Aorta (tissue), 5 donors: ENCODE measurements at places on chromosomes 12 and 14. TPM values are rescaled to one million over a fixed set of nuclear protein-coding genes. Genes with fewer than 3 reads are reported as not detected.

The STK38L gene
- 218 TPM for total RNA-seq

The KCNC2 gene
- not detected for total RNA-seq

The SPX gene
- 0.09 TPM for total RNA-seq

DNA sequence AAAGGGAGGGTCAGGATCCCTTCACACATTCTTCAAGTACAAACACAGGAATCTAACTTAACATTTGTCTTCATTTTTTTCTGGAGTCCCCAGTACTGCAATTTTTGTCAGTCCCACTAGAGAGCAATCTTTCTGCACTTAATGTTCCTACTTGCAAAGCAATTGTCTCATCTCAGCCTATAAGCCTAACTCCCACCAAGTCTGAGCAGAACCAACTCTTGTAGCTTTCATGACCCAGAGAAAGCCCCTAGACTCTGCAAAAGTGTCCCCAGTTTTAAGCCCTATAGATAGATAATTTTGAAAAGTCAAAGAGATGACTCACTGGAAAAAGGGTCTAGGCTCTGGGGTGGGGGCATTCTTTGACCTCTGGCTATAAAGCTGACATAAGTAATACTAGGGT, 1.8 kb upstream of the ZBTB39 start:
- H3K4me1 ChIP-seq, result no peaks in the 10 kb centered on the region
- no peak overlapping the region for H3K4me3 ChIP-seq
- no peak for DNase-seq

GRCh38 chr12:13362260-13362841, 165.8 kb downstream of the EMP1 start:
- no peaks in the 10 kb centered on the region for H3K4me1 ChIP-seq
- H3K36me3 ChIP-seq, result no peaks in the 10 kb centered on the region
- no peak overlapping the region for H3K4me3 ChIP-seq
- DNase-seq, result no peak
- H3K27ac ChIP-seq, result no peak overlapping the region

GRCh38 chr12:121465921-121466793, 66.2 kb downstream of the RNF34 start:
- H3K36me3 ChIP-seq, result no peaks in the 10 kb centered on the region
- no peak overlapping the region for H3K27ac ChIP-seq
